SIG-M5 (cell line): ENCODE measurements at places on chromosomes 12 and 14.

DNA sequence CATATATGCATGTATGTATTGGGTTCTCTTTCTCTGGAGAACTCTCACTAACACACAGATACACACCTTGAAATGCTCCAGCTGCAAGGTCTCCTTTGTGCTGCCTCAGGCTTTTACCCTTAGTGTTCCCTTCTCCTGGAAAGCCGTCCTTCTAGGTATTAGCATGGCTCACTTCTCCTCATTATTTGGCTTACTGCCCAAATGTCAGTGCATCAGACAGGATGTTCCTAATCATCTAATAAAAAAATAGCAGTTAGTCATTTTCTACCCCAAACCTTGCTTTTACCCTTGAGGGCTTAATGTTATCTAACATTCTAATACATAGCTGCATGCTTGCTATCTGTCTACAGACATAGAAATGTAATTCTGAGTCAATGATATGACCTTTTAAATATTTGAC lies 109.0 kb upstream of the SLC16A7 start:
- no peak for DNase-seq

- no peak for DNase-seq
Observed at GRCh38 chr14:98189062-98189461, 1082.9 kb downstream of the BCL11B start.

- no peak for DNase-seq
Observed at GRCh38 chr12:110271015-110271414, 10.0 kb upstream of the ATP2A2 start.

- DNase-seq = no peak
Observed at GRCh38 chr12:82089369-82090121, 268.6 kb downstream of the CCDC59 start.

- DNase-seq = no peak
Observed at GRCh38 chr14:64170181-64170580, 124.0 kb downstream of the ESR2 start.

GRCh38 chr14:101223561-101224162 lies 320.1 kb upstream of the RTL1 start:
- DNase-seq = no peak

GRCh38 chr12:38282886-38283285 lies 33.7 kb upstream of the ALG10B start:
- DNase-seq = no peak

- no peak for DNase-seq
Observed at GRCh38 chr12:17060260-17060659, 454.3 kb upstream of the LMO3 start.

GRCh38 chr12:69524755-69525469 lies 54.7 kb downstream of the FRS2 start:
- no peak for DNase-seq

DNA sequence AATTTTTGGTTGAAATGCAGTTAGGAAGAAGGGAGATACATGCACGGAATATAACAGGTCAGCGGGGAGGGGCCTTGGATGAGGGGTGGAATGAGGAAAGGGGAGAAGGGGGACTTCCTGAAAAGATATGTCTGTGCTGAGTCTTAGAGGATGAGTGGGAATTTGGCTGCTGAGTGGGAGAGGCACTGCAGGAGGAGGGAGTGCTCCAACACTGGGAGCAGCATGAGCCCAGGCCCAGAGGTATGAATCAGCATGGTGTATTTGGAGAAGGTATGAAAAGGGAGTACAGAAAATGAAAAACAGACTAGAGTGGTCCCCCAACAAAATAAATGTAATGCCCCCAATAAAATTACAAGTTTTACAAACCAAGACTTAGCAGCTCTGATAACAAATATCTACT lies 394.4 kb downstream of the IPO8 start:
- DNase-seq = no peak

- no peak for DNase-seq
Observed at GRCh38 chr14:37948266-37948665, 259.4 kb upstream of the SSTR1 start.

DNA sequence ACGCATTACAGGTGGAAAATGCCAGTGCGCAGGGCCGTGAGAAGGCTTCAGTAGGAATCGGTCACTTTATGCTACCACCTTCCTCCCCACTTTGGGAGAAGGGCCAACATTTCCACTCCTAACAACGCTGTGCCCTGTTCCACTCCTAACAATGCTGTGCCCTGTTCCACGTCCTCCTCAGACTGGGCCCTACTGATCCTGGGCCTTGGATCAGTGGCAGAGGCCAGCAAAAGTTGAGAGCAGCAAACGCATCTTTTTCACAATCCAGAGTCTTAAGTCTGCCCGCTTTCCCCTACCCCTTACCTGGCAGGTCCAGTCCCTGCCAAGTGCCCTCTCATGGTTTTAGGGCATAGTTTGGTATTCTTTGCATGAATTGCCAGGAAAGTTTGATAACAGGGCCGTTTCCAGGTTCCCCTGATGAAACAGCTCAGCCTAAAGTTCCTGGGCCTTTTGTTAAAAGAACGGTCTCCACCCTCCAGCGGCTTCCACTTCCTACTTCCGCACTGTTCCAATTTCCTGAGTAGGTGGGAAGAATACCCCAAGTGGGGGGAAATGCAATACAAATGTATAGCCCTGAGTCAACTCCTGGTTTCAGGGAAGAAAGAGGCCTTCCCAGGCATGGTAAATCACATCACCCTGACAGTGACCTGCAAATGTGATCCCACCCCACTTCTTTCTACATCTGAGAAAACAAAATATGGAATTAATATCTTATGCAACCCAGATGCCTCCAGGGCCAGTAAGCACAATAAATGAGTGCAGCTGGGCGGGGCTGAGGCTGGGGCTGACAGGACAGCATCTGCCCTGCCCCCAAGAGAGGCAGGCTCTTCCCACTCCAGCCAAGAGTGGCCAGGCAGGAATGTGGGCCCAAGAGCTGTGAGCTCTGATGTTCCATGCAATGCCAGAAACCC lies 15.0 kb downstream of the KCTD10 start:
- no peak for DNase-seq

- no peak for DNase-seq
Observed at GRCh38 chr12:13961971-13962370, 19.4 kb downstream of the GRIN2B start.

DNA sequence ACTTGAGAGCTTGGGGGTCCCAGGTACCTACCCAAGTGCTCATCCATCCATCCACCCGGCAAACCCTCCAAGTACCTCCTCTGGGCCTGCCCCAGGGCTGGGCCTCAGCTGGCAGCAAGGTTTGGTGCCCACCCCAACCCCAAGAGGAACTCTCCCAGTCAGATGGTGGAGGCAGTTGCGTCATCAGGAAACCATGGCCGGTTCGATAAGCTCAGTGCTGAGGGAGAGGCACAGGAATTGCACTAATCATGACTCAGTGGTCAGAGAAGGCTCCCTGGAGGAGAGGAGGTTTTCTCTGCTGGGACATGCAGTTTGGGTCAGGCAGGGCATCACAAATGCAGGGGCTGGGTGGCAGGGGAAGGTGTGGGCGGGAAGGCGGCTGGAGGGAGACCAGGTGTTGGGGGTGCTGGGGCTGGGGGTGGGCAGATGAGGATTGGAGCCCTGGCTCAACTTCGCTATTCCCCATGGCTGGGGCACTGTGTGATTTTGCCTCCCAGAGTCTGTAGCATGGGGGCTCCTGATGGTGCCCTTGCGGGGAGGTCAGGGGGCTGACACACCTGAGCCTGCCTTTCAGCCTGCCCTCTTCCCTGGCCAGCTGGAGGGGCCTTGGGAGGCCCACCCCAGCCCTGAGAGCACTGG lies 32.2 kb downstream of the SH2B3 start:
- peak; percentile 24 for DNase-seq
